Activated CD8-positive, alpha-beta memory T cell treated with anti-CD3 and anti-CD28 coated beads, Interleukin-2, amount 50 U/mL, for 48 hours (primary cell): ENCODE measurements at places on chromosomes 12 and 14.

DNA sequence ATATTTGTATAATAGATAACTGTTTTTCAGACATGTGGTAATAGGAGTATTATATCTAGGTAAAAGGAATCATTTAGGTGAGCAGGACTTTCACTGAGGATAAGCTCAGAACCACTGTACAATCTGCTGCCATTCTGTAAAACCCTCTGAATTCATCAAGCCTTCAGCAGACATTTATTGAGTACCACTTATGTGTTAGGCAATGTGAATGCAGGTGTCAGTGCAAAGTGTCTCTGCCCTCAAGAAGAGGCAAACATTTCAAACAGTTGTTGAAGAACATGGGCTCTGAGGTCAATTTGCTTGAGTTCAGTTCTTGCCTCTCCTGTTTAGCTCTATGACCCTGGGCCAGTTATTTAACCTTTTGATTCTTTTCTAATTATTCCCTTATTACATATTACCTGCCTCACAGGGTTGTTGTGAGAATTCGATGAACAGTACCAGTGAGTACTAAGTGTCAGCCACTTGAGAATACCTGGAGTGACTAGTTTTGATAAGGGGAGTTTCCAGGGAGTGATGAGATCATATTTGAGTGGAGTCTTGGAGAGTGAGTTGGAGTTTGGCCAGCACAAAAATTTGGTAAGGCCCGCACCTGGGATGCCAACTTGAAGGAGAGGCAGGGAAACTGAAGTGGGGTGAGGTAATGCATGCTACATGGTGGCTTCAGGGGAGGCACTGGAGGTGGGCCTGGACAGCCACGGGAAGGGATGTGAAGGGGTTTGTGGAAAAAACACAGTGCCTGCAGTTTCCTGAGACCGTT, 33.7 kb downstream of the RASSF8 start:
- no peak for DNase-seq

GRCh38 chr12:43882578-43883178, 46.8 kb downstream of the TMEM117 start:
- no peak for DNase-seq

GRCh38 chr12:79275631-79276030, 411.1 kb downstream of the SYT1 start:
- DNase-seq: no peak

- no peak for DNase-seq
Observed at GRCh38 chr12:77045183-77045582, 20.2 kb downstream of the E2F7 start.

DNA sequence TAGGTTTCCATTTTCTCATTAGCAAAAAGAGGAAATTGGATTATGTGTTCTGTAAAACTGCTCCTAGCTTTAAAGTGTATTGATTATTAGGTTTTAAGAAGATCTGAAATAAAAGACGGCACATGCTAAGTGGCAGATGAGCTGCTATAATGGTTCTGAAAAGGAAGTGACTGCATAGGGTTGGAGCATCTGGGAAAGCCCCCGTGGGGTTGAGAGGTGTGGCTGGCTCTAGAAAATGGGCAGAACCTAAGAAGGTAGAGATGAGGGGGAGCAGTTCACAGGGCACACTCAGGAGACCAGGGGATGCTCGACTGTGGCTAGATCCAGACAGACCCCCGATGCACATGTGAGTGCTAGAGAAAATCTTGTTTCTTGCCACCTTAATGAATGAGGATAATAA, 1.9 kb downstream of the IFNG-AS1 start:
- no peak for DNase-seq
